SJSA1 (cell line): ENCODE measurements at places on chromosomes 13 and 19.

GRCh38 chr13:113157206-113157928 is 1.1 kb upstream of the PROZ start:
- peaks cover 16% of the 10 kb centered on the region for H3K4me1 ChIP-seq
- H3K27me3 ChIP-seq, result no peaks in the 10 kb centered on the region
- no peak for DNase-seq
- H3K4me3 ChIP-seq, result no peak overlapping the region
- H3K36me3 ChIP-seq, result no peaks in the 10 kb centered on the region
- no peak overlapping the region for H3K27ac ChIP-seq

- H3K36me3 ChIP-seq, result peaks cover 82% of the 10 kb centered on the region
- no peaks in the 10 kb centered on the region for H3K4me1 ChIP-seq
- H3K27ac ChIP-seq, result no peak overlapping the region
- H3K27me3 ChIP-seq, result no peaks in the 10 kb centered on the region
- no peak overlapping the region for H3K4me3 ChIP-seq
Measured at GRCh38 chr19:36093146-36093662, 17.7 kb upstream of the OVOL3 start.

DNA sequence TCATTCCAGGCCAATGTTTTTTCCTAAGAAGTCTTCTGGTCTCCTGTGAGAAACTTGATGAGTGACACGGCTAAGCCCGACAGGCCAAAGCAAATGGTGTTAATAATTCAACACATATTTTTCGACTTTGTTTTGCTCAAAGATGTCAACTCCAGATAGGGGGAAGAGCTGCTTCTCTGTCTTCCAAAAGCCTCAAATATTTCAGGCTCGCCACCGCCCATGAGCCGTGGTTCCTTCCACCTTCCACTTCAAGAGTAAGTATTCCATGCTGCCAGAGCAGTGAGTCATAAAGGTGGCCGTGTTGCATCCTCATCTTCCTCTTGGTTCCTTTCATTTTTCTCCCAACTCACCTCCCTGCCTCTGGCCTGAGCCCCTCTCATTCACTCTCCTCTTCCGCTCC is 272.6 kb downstream of the EFNB2 start:
- no peaks in the 10 kb centered on the region for H3K4me1 ChIP-seq
- no peaks in the 10 kb centered on the region for H3K27me3 ChIP-seq
- no peaks in the 10 kb centered on the region for H3K36me3 ChIP-seq
- no peak overlapping the region for H3K4me3 ChIP-seq
- DNase-seq, result no peak
- H3K27ac ChIP-seq, result no peak overlapping the region

DNA sequence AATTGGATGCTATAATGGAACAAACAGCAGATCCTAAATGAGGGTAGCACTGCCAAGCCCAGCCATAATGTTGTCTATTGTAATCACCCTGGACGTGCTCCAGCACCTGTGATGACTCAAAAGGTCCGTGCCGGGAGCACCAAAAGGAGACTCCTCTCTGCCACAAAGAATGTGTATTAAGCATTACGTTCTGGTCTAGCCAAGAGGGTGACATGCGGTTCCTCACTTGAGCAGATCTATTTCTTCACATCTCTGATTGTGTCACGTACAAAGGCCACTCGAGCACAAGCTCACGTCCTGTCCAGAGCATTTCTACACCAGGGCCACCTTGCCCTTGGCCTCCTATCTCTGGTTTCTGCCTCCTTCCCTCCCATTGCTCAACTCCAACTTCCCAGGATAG is 219.9 kb upstream of the IRS2 start:
- H3K27me3 ChIP-seq, result no peaks in the 10 kb centered on the region
- no peaks in the 10 kb centered on the region for H3K36me3 ChIP-seq
- no peak for DNase-seq
- no peak overlapping the region for H3K27ac ChIP-seq
- no peak overlapping the region for H3K4me3 ChIP-seq

GRCh38 chr13:30255696-30256095 is 51.7 kb downstream of the KATNAL1 start:
- peaks cover 13% of the 10 kb centered on the region for H3K4me1 ChIP-seq
- H3K4me3 ChIP-seq, result no peak overlapping the region
- H3K27me3 ChIP-seq, result no peaks in the 10 kb centered on the region
- H3K27ac ChIP-seq, result no peak overlapping the region
- DNase-seq, result no peak
- peaks cover 26% of the 10 kb centered on the region for H3K36me3 ChIP-seq

DNA sequence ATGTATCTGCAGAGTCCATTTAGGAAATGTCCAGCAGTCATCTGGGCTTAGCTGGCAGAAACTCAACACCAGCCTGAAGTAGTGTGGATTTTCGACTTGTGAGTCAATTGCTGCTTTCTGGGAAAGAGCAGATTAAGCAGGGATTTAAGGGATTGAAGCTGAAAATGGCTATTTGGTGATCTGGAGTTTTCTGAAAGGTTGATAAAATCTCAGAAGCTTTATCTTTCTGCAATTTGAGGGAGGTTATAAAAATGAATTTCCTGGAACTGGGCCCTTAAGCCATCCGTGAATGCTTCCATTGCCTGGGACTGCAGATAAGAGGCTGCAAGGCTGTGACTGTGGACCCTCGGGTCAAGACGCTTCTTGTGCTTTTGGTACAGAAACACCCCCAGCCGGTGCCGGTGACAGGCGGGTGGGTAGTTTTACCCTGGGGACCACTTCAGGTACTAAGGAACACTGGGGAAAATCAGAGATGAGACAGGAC is 61.5 kb downstream of the COL4A1 start:
- no peak overlapping the region for H3K27ac ChIP-seq
- H3K27me3 ChIP-seq, result no peaks in the 10 kb centered on the region
- H3K4me1 ChIP-seq, result peaks cover 54% of the 10 kb centered on the region

DNA sequence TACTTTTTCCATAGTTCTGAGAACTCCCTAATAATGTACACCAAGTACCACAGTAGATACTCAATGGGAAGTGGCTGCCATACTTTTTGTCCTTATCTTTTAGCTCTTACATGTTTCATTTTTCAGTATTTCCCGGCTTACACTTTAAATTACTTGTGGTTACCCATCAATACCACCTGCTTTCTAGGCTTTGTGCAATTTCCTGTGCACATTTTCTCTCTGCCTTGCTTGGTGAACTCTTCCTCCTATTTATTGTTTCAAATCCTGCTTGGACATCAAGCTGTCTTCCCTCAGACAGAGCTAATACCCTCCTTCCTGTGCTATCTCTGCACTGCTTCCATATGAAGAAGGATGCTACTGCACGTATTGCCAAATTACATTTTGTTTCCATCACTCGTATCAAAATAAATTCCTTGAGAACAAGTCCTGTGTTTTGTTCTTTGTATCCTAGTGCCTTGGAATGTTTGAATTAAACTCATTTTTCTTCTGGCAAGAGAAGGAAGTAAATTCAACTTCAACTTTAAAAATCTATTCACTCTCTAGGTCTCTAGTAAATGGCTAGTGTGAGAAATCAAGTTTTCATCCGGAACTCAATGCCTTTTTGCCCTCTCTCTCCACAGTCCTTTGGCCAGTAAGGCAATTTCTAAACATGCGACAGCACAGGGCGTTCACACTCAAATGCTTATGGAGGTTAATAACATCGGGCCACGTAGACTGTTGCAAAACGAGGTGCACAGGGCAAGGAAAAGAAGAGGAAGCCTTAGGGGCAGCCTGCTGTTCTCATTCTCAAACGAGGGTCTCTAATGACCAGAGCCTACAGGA is 5.6 kb downstream of the ZAR1L start:
- no peak overlapping the region for H3K4me3 ChIP-seq
- no peaks in the 10 kb centered on the region for H3K36me3 ChIP-seq
- peaks cover 9% of the 10 kb centered on the region for H3K4me1 ChIP-seq
- 0 out of 2 replicates have a peak overlapping the region, but pooled peaks have one; percentile 7 for H3K27ac ChIP-seq

GRCh38 chr13:24670961-24671381 is 9.2 kb upstream of the ATP12A start:
- no peaks in the 10 kb centered on the region for H3K27me3 ChIP-seq
- peaks cover 14% of the 10 kb centered on the region for H3K4me1 ChIP-seq
- no peaks in the 10 kb centered on the region for H3K36me3 ChIP-seq
- no peak for DNase-seq
- H3K27ac ChIP-seq, result no peak overlapping the region; the same call in 1 of the 2 replicates

DNA sequence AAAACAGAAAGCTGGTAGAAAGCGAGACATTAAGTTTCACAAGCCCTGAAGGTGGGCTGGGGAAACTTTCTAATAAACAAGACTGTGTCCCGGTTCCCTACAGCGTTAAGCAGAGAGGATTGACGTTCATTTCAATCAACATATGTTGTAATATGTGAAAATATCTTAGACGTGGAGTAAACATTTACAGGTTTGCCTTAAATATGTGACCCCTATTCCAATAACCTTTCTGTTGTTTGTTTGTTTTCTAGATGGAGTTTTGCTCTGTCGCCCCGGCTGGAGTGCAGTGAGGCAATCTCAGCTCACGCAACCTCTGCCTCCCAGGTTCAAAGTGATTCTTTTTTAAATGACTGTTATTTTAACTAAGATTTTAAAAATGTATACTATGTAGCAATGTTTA is 526.2 kb downstream of the SUCLA2 start:
- DNase-seq, result no peak
- H3K4me1 ChIP-seq, result peaks cover 10% of the 10 kb centered on the region
- no peak overlapping the region for H3K27ac ChIP-seq
- H3K27me3 ChIP-seq, result no peaks in the 10 kb centered on the region

DNA sequence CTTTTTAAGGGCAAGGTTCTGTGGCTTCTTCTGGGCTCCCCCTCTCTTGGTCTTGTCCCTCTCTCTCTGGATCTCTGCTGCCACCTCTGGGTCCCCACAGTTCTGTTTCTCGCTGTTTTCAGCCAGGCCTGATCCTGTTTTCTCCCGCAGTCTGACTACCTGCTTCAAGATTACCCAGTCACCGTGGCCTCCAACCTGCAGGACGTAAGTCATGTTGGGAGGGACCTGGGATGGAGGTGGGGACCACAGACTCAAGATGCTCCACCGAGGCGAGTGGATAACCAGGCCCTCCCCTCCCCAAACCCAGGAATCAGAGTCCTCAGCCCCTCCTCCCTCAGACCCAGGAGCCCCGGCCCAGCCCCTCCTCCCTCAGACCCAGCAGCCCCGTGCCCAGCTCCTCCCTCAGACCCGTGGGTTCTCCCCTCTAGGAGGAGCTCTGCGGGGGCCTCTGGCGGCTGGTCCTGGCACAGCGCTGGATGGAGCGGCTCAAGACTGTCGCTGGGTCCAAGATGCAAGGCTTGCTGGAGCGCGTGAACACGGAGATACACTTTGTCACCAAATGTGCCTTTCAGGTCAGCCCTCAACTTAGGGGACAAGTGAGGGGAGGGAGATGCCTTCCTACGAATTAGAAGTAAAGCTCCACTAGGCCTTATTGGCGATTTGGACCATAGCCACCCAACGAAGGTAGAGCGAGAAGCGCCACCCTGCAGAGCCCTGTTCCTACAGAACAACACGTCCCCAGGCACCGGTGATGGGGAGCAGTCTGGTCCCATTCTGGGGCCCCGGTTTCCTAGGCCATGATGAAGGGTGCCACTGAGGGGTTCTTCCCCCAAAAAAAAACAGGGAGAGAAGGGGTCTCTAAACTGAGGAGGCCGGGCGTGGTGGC is 2.2 kb downstream of the FLT3LG start:
- H3K27ac ChIP-seq, result no peak overlapping the region
- H3K4me3 ChIP-seq, result no peak overlapping the region
- no peaks in the 10 kb centered on the region for H3K27me3 ChIP-seq
- DNase-seq, result no peak
- peaks cover 4% of the 10 kb centered on the region for H3K4me1 ChIP-seq

GRCh38 chr19:41426952-41427646 is at the start of gene B3GNT8:
B3GNT8 (minus strand) TSS chr19:41427374; CDS start chr19:41426778, 596 bp downstream.
- no peak for DNase-seq
- H3K27me3 ChIP-seq, result no peaks in the 10 kb centered on the region
- no peak within 1 kb of the TSS for H3K27ac ChIP-seq

- H3K27ac ChIP-seq, result no peak overlapping the region
- DNase-seq, result no peak
- H3K27me3 ChIP-seq, result no peaks in the 10 kb centered on the region
- no peaks in the 10 kb centered on the region for H3K36me3 ChIP-seq
Measured at GRCh38 chr13:30366088-30366487, 56.2 kb upstream of the UBE2L5 start.

GRCh38 chr19:3119071-3119595 is 16.7 kb upstream of the GNA15 start:
- H3K27ac ChIP-seq, result no peak overlapping the region
- no peak overlapping the region for H3K4me3 ChIP-seq
- H3K4me1 ChIP-seq, result peaks cover 7% of the 10 kb centered on the region
- DNase-seq, result no peak

DNA sequence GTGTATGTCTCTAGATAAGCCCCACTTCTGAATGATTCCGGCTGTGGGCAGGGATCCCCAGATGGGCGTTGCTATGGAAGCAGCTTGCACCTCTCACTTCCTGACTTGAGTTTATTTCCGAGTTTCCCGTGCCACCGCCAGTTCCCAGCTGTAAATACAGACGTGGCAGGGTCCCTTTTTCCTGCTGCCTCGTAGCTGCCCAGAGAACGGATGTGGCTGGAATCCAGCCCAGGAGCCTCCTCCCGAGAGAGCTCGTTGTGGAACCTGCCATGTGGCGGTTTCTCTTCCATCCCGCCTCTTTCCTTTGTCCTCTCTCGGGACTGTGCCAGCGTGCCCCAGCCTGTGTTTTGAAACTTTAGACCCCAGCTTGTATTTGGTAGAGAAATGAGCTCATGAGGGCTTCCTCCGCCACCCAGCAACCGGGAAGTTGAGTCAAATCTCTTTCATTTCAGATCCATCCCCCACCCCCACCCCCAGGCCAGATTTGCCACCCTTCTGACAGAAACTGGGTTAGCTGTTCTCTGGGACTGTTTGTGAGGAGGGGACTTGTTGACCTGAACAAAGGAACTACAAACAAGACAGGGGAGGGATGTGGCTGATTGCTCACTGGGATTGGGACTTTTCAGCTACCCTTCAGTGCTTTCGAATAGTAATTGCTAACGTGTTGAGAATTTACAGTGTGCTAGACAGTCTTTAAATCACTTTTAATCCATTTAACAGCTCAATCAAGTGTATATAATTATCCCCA is 96.6 kb downstream of the SIPA1L3 start:
- H3K27ac ChIP-seq, result peak overlapping the region; percentile 92
- peak overlapping the region; percentile 26 for H3K4me3 ChIP-seq
- peak; percentile 93 for DNase-seq
- no peaks in the 10 kb centered on the region for H3K36me3 ChIP-seq

DNA sequence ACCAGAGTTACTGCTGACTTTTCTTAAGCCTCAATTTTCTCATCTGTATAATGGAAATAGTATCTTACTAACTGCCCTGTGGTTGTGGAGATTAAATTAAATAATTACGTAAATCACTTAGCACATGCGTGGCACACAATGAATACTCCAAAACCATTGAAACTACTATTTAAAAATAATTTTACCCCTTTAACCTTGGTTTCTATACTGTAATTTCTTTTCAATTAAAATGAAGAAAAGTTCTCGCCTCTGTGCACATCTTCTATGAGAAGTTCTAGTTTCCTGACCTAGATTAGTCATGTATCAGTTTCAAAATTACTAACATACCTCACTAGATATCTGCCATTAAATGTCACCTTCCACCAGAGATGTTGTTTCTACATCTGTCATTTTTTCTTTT is 5.7 kb downstream of the SLITRK1 start:
- H3K27ac ChIP-seq, result no peak overlapping the region
- DNase-seq, result no peak
- H3K4me3 ChIP-seq, result no peak overlapping the region
- no peaks in the 10 kb centered on the region for H3K27me3 ChIP-seq
